ENCODE measurements at places on chromosomes 5 and 9. TPM values are rescaled to one million over a fixed set of nuclear protein-coding genes. Genes with fewer than 3 reads are reported as not detected.

The IRX1 gene
- total RNA-seq = 1.1 TPM

The DMXL1 gene
- 14.8 TPM for total RNA-seq

GRCh38 chr9:109286981-109287380 is 33.9 kb downstream of the EPB41L4B start:
- DNase-seq = no peak

DNA sequence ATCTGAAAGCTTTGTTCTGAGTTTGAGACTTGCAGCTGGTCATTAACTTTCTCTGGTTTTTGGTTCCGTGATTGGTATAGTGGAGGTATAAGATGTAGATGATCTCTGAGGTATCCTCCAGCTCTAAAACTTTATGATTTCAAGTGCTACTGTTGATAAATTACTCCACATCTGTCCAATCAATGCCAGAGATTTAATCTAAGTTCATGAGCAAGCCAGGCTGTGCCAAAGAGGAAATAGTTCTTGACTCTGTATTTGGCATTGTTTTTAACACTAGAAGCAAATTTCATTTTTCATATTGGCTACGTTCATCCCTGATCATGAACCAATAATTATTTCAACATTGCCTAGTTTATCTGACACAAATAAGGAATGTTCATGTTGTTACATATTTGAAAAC is 28.5 kb upstream of the CHD1 start:
- no peak for DNase-seq

- DNase-seq = no peak
Observed at GRCh38 chr9:137278061-137278701, 655 bp downstream of the TOR4A start.

- DNase-seq = no peak
Observed at GRCh38 chr5:151622367-151623088, 31.4 kb upstream of the FAT2 start.

Data from HT1080 (cell line).